CD4-positive, alpha-beta T cell treated with Interleukin-15 for 4 hours (primary cell): ENCODE measurements at places on chromosomes 16 and 17.

- no peak for DNase-seq
Observed at GRCh38 chr16:49023050-49023449, 258.6 kb downstream of the CBLN1 start.

GRCh38 chr16:67548265-67549126, 13.8 kb upstream of the CTCF start:
- DNase-seq: no peak

GRCh38 chr17:19268611-19269010, 31.4 kb downstream of the EPN2 start:
- no peak for DNase-seq

- DNase-seq: no peak
Observed at GRCh38 chr16:85651629-85652430, 36.9 kb downstream of the GINS2 start.

GRCh38 chr16:24645739-24646645, 83.5 kb upstream of the TNRC6A start:
- DNase-seq: no peak

- no peak for DNase-seq
Observed at GRCh38 chr17:28526381-28526780, 20.2 kb downstream of the FOXN1 start.

- DNase-seq: no peak
Observed at GRCh38 chr17:34750004-34750403, 170.6 kb downstream of the TMEM132E start.

GRCh38 chr16:19140396-19140795, 26.6 kb downstream of the ITPRIPL2 start:
- no peak for DNase-seq

GRCh38 chr17:74569020-74570003, 2.0 kb upstream of the CD300H start:
- peak; percentile 7 for DNase-seq

DNA sequence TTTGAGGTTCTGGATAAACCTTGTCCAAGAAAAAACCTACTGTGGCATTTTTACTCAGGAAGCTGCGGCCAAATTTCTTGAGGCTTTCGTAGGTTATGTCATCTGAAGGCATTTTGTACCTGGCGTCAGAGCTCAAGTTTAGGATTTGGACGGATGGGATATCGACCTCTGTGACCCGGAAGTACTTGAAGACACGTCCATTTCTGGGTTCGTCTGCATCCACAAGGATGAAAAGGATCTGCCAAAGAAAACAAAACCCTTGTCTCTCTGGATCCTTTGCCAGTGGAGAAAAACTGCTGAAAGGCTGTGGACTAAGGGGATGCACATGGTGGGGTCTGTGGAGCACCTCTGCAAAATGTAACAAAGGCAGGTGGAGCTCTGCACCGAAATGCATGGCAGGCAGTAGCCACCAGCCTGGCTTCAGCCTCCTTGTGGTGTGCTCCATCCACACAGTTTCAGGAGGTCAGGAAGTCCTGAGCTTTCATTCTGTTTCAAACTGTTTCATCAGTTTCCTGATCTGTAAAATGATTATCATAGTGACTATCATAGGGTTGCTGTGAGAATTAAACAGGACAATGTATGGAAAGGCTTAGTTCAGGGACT, 17.0 kb upstream of the UMOD start:
- no peak for DNase-seq

GRCh38 chr16:70349783-70350182, 3.1 kb downstream of the DDX19A start:
- DNase-seq: no peak

GRCh38 chr17:27462149-27462548, 5.9 kb downstream of the KSR1 start:
- no peak for DNase-seq

DNA sequence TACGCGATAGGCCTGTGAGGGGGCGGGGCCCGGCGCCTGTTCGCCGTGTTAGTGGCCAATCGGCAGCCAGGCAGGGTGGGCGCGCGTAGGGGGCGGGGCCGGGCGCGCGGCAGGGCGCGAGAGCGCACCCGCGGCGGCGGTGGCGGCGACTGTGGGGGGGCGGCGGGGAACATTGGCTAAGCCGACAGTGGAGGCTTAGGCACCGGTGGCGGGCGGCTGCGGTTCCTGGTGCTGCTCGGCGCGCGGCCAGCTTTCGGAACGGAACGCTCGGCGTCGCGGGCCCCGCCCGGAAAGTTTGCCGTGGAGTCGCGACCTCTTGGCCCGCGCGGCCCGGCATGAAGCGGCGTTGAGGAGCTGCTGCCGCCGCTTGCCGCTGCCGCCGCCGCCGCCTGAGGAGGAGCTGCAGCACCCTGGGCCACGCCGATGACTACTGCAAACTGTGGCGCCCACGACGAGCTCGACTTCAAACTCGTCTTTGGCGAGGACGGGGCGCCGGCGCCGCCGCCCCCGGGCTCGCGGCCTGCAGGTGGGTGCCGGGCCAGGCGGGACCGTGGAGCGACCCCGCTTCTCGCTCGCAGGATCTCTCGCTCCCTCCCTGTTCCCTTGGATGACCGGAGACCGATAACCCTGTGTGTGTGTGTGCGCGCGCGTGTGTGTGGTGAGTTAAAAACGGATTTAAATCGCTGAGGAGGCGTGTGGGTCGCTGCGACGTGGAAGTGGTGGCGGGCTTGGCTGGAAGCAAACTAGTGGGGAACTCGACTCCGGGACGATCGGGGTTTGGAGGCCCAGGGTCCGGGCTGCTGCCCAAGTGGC, at the start of gene NFATC3:
TSS of gene NFATC3 (plus strand) at position 112 of the 813 bp plus-strand sequence. CDS start at position 424, 312 bp downstream.
- DNase-seq: peak; percentile 99

DNA sequence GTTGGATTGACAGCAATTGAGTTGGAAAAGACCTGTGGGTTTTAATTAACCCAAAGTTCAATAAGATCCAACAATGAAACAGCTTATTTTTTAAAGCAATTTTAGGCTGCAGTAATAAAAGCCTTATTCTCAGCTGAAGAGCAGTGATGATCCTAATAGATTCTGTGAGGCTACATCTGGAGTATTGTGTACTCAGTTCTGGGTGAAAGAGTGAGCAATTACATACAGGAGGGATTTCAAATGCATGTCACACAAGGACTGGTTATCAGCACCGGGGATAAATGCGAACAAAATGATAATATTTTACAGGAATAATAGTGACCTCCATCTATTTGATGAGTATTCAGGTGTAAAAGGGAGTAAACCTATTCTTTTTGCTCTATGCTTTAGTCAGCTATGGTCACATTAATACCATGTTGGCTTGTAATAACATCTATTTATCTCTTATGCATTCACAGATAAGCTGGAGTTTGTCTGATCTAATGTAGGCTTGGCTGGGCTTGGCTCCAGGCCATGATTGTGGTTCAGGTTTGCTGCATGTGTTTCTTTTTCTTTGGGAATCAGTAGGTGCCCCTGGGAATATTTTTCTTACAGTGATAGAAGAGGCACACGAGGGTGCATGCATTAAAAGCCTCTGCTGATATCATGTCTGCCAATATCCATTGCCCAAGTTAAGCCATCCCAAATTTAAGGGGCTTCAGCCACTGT, 22.2 kb upstream of the TOX3 start:
- no peak for DNase-seq

GRCh38 chr17:6780886-6781285, 4.9 kb downstream of the FBXO39 start:
- DNase-seq: no peak

- DNase-seq: no peak
Observed at GRCh38 chr16:80441935-80442334, 98.9 kb upstream of the DYNLRB2 start.

DNA sequence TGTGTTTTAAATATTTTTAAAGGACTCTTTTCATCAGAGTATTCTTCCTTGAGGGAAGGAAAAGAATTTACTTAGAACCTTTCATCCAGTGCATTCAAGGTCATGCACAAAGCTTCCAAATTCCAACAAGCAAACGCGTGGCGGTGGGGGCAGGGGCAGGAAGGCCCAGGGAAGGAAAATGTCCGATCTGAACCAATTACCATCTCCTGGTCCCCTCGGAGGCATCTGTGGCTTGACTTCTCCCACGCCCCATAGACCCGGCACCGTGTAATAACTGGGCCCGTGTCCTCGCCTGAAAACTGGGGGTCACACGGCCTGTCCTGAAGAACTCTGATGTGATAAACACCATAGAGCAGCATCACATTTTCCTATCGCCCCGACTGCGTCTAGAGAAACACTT, 18.3 kb downstream of the MEAK7 start:
- no peak for DNase-seq

DNA sequence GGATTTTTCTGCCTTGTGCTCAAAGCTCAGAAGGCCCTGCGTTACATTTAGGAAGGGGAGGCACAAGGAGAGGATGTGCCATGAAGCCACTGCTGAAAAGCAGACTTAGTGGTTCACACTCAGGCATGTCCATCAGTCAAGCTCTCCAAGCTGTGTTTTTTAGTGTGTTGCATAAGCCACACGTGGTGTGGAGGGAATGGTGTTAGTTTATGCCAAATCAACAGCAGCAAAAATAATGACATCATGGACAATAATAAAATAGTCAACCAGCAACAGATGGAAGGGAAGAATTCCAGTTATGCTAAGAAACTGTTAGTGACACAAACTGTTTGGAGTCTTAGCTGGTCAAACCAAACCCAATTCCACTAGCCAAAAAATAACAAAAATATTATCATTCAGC, 438.3 kb downstream of the NPIPA7 start:
- no peak for DNase-seq

- DNase-seq: no peak
Observed at GRCh38 chr17:21283482-21284318, 811 bp upstream of the MAP2K3 start.

DNA sequence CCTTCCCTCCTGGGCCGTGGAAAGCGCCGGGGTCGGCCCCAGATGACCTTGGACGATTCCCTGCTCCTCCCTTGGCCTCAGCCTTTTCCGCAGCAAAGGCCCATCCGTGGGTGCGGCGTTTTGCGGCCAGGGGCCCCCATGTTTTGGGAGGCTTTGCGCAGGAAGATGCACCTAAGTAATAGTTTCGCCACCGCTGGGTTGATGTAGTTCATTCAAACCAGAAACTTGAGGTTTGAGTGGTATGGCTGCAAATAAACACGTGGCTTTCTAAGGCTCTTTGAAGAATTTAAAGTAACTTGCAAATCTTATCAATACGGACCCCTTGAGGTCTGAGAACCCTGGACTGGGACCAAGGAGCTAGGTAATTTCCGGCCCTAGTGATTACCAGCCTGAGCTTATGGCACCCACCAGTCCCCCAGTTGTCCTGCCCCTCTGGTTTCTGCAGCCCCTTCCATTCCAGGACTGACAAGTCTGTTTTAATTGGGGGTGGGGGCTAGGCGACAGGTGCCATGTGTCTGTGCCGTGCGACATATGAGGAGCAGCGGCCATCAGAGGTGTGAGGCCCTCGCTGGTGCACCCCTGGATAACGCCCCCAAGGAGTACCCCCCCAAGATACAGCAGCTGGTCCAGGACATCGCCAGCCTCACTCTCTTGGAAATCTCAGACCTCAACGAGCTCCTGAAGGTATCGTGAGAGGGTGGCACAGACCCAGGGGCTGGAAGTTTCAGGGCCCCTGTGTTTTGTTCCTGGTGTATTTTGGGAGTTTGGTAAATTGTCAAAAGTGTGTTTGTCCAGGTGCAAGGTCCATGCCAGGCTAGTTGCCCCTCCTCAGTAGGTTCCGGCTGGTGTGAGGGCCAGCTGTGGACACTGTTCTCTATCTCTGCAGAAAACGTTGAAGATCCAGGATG, 834 bp downstream of the MRPL12 start:
- DNase-seq: peak; percentile 11

- no peak for DNase-seq
Observed at GRCh38 chr17:80804466-80804865, 187.2 kb upstream of the CHMP6 start.

DNA sequence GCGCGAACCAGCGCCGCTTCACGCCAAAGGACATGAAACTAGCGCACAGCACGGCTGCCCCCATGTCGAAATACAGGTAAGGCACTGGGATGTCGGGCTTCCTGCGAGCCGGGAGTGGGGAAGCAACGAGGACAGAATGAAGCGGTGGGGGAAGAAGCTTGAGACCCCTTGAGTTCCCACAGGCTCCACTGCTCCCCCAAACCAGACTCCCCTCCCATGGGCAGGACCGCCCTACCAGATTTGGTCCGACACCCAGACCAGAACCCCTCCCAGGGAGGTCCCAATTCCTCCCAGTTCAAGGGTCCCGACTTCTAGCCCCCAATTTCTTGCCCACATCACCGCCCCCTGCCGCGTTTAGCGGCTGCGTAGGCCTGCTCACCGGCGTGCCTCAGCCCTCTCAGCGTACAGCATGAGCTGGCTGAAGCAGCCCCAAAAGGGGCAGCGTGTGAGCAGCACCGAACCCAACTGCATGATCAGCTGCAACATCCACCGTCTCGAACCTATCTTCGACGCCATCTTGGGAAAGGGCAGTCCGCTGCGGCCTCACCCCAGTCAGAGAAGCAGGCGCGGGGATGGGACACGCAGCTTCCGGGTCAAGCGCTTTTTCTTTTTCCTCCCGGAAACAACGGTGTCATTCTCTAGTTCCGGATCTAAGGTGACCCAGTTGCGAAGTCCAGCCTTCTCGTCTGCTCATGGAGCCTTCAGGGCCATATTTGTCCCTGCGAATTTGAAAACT, at the start of gene TMEM101:
TSS of gene TMEM101 (minus strand) at position 527 of the 736 bp plus-strand sequence. CDS start at position 516, 11 bp downstream.
- DNase-seq: peak; percentile 93

DNA sequence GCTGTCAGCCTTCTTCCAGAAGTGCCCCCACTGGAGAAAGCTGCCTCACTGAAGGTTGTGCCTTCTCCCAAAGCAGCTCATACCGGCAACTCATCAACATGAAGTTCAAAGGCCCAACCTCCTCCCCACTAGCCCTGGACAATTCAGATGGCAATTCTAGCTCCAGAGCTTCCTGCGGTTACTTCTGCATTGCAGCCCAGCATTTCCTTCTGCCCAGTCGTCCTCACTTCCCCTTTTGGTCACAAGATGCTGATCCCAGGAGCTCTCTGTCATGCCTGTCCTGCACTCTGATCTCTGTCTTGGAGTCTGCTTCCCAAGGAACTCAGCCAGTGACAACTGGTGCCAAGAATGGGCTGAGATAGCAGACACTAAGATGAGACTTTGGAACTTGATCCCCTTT, 178.2 kb upstream of the SOX9 start:
- no peak for DNase-seq

GRCh38 chr16:20859699-20860098, 40.5 kb downstream of the DCUN1D3 start:
- DNase-seq: no peak

DNA sequence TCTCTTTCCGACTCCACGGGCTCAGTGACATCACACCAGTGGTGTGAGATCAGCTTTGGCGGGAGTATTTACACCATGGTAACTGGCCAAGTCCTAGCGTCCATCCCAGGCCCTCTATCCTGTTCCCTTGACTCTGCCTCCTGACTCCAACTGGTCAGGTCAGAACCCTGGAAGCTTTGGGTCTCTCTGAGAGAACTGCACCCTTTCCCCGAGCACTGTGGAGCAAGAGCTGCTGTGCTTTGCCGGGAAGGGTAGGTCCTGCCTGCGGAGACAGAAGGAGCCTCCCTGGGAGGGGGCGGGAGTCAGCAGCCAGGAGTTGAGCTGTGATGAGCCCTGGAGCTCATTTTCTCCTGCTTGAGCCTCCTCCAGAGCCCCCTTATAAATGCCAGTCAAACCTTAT, 212.1 kb upstream of the TNRC6C start:
- no peak for DNase-seq

GRCh38 chr17:64309710-64310109, 46.6 kb upstream of the TEX2 start:
- no peak for DNase-seq
